ENCODE measurements at places on chromosomes 2 and 18.

DNA sequence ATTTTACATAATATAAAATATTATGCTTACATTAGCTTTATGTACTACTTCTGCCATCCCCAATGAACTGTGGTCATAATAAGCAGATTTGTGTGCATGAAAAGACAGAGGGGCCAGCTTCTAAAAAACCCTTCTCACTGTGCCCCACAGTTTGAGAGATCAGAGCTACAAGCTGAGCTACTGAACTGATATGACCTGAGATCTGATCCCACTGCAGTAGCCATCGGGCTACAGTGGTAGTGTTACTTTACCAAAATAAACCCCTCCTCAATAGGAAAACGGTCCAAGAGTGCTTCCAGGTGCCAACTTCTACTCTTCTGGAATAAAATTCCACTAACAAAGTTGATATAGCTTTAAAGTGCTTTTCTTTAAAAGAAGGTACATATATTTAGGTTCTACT is 43.1 kb downstream of the IKZF2 start:
- no peak for DNase-seq

- no peak for DNase-seq
Measured at GRCh38 chr2:118047380-118047826, 33.5 kb upstream of the CCDC93 start.

- DNase-seq = no peak
Measured at GRCh38 chr2:14428056-14428455, 204.5 kb upstream of the LRATD1 start.

DNA sequence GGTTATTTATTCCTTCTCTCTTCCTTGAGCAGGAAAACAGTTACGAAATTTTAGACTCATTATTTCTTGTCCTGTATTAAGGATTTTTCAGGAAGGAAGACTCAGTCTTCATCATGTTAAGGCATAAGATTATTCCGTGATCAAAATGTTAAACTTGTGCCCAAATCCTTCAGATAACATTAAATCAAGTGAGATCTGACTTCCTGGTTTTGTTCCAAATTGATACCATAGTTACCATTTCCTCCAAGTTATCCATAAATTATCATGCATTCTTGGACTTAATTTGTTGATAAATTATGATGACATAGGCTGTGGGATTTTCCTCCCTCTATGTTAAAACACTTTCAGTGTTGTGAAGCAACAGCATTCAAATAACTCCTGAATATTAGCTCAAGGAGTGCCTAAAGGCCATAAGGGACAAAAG is 31.9 kb downstream of the EFEMP1 start:
- DNase-seq = no peak

DNA sequence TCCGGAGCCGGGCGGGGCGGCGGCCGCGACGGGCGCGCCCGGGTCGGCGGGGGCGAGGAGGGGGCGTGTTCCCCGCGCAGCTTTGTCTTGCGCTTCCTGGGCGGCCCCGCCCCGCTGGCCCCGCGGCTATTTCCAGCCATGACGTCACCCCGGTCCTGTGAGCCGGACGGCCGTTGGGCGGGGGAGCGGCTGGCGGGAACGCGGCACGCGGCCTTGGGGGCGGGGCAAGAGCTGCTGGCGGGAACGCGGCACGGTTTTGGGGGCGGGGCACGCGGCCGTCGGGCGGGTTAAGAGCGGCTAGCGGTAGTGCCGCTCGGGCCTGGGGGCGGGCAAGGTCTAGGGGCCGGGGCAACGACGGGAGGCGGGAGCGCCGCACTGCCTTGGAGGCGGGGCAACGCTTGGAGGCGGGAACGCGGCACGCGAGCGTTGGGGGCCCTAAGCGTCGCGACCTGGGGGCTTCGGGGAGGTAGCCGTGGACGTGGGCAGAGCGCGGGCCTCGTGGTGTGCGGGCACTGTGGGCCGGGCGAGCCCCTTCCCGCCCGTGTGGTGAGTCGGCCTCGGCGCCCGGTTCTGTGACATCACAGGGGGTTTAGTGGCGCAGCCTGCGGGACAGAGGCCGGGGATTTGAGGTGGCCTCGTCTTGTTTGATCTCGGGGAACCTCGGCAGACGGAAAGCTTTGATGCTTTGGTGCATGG is 704 bp downstream of the KLF11 start:
- peak; percentile 99 for DNase-seq

Data from stimulated activated CD4-positive, alpha-beta T cell treated with anti-CD3 and anti-CD28 coated beads, Interleukin-12 subunit alpha, Interleukin-12 subunit beta, amount 100 ng/mL, for 4 hours (primary cell).